ENCODE measurements at places on chromosomes 1 and 21.

GRCh38 chr1:161092621-161093028, 3.3 kb upstream of the NECTIN4 start:
- no peak for DNase-seq

- no peak for DNase-seq
Observed at GRCh38 chr21:31912501-31912900, 39.7 kb downstream of the HUNK start.

DNA sequence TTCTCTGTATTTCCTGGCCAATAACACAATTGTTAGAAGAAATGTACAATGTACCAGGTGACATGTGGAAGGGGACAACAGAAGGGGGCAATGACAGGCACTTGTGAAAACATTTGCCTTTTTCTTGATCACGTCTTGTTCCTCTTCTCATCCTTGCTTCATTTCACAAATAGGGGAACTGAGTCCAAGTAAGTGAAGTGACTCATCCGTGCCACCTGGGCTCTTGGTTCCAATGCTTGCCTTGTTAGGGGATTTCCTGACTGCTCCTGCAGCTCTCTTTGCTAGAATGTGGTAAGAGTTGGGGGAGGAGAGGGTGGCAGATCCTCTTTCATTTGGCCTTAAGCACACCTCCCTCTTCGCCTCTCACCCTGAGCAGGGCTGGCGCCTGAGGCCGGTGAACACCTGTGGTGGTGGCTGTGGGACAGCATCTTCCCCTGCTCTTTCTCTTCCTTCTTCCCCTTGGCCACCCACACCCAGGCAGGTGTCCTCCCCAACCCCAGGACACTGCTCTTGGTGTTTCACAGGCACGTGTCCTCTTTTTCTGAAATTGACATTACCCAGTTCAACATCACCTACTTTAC, 2.2 kb upstream of the RHEX start:
- no peak for DNase-seq

DNA sequence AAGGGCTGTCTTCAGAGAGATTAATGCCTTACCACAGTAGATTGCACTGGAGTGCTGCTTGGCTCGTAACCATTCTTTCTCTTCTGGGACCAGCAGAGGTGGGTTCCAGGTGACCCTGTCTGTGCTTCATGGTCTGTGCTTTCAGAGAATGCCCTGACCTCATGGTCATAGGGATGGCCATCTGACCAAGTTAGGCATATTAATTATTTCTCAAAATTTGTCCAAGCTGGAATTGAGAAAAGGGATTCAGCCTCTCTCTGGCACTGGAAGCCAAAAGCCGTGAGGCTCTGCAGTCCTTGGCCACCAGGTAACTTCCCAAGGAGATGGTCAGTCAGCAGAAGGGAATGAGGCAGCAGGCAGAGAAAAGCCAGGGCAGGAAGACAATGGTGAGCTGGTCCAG, 37.2 kb upstream of the TSPAN2 start:
- DNase-seq: no peak

DNA sequence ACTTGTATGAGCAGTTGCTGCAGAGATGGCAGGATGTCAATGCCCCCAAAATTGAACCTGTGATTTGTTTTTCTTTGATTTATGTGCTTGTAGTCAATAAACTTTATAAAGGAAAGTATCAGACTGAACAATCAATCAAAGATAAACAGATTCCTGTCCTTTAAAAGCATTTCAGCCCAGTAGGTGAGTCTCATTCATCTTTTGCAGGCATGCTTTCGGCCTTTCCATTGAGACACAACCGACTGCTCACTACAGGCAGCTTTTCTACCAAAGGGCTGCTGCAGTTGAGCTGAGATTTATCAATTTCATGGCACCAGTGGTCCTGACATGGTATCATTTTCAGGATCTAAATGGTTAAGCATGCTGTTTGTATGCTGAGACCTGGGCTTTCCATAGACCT, 513.6 kb upstream of the PTBP2 start:
- no peak for DNase-seq
